ENCODE measurements at places on chromosomes 12 and 14.

- no peak for DNase-seq
Observed at GRCh38 chr14:95023886-95024285, 133.4 kb downstream of the DICER1 start.

DNA sequence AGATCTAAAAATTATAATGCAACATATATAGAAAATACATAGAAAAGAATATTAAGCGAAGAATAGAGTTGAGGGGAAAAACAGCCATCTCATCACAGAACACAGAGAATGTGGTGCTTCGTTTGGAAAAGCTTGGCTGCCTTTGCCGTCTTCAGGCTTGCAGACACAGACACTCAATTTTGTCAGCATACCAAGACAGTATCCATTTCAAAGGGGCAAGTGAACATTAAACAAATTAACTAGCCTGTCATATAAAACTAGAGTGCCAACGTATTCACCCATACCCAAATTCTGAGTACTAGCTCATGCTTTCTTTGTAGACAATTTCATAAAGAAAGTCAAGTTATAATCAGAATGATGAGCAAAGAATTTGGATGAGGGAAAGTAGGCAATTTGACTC is 40.5 kb downstream of the DMAC2L start:
- no peak for DNase-seq

- DNase-seq = no peak
Observed at GRCh38 chr12:102474438-102475064, 5.8 kb downstream of the IGF1 start.

- no peak for DNase-seq
Observed at GRCh38 chr12:100733817-100734593, 60.6 kb upstream of the ANO4 start.
